SJCRH30 (cell line): ENCODE measurements at places on chromosomes 4 and X. TPM values are rescaled to one million over a fixed set of nuclear protein-coding genes. Genes with fewer than 3 reads are reported as not detected.

PPEF1 gene
- total RNA-seq = 0.51 TPM in 1 of 2 replicates, not detected in the other

DNA sequence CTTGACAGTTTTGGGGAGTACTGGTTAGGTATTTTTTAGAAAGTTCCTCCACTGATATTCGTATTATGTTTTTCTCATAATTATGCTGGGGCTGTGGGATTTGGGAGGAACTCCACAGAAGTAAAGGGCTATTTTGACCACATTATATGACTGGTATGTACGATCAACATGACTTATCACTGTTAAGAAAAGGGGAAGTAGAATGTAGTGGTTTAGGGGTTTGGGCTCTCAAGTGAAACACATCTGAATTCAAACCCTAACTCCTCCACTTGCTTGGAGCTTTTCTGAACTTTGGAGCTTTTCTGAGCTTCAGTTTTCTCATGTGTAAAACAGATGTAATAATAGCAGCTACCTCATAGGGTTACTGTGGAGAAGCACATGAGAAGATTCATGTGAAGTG, 96.4 kb upstream of the C1GALT1C1 start:
- DNase-seq = no peak

DNA sequence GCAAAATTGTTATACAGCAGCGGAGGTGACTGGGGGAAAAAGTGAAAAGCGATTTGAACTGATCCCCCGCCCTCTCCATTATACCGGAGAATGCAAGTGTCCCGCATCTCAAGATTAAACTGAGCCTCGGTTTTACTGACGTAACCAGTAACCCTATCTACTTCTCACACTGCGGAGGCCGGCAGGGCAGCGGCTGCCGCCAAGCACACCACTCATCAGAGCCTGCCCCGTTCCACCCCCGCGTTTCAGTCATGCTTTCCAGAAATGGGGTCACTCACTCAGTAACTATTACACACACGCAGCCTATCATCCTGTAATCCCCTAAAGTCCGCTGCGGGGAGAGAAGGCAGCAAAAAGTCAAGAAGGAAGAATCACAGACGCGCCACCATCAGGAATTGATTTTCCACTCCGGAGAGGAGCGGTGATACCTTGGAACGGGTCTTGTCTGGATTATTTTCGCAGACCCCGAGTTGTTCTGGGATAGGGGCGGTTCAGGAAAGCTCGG, 1.4 kb downstream of the RPS6KA3 start:
- peak; percentile 80 for DNase-seq

GRCh38 chr4:2697995-2698414, 58.1 kb downstream of the TNIP2 start:
- DNase-seq = no peak

DNA sequence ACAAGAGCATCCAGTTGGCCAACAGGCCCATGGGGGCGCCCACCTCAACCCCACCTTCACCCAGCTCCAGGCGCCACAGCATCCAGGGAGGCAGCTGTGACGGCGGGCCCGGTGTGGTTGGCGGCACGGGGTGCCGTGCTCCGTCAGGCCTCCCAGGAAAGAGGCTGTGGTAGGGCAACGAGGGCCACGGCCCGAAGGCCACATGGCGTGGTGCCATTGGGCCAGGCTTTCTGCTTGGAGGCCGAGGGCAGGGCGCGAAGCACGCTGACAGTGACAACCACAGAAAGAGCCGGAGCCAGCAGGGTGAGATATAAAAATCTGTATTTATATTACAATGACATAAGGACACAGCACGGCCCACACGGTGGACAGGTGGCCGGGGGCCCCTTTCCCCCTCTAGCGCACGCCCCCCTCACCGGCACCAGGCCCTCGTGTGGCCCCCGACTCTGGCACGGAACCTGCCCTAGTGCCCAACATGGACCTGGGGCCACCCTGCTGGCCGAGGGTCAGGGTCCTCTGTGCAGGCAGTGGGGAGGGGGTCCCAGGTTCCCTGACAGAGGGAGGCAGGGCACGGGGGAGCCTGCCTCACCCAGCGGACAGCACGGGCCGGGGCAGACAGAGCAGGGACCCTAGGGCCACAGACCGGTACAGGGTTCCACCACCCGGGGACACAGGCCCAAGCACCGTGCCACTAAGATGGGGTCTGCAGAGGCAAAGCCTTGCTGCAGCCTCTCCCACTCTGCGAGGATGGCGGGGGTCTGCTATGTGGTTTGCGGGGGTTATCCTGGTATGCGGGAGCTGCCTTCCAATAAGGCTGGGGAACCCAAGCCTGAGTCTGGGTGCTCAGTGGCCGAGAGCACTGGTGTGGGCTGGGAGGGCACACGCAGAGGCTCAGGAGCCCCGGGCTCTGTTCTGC, 5.5 kb upstream of the HAUS3 start:
- peak; percentile 3 for DNase-seq

FOXP3 gene
- not detected in 2 replicates for total RNA-seq

HELQ gene
- 20.0 and 25.9 TPM in 2 replicates for total RNA-seq

SSX2 gene
- total RNA-seq = not detected in 2 replicates

DNA sequence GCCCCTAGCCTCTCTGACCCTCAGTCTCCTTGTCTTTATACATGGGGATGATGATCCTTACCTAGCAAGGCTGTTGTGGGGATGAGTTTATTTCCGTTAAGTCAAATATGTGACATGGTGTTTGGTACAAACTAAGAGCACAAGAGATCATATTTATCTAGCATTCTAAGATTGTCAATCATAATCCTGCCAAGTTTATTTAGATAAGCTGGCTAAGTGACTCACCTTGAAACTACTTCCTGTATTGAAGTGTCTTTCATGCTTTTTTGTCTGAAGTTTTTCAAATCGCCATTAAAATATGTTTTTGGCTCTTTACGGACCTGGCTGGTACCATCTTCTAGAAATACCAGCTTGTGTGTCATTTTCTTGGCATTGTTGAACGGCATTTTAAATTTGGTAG, 30.7 kb downstream of the MAP7D3 start:
- DNase-seq = no peak

FRMD7 gene
- total RNA-seq = not detected in 2 replicates

GRCh38 chrX:38652934-38653442, 91.6 kb downstream of the TSPAN7 start:
- no peak for DNase-seq

ADGRG4 gene
- total RNA-seq = not detected in 2 replicates

- DNase-seq = no peak
Measured at GRCh38 chrX:83535417-83536196, 27.5 kb downstream of the POU3F4 start.

USP26 gene
- total RNA-seq = not detected in 2 replicates

ZCCHC18 gene
- 1.1 and 1.2 TPM in 2 replicates for total RNA-seq

DNA sequence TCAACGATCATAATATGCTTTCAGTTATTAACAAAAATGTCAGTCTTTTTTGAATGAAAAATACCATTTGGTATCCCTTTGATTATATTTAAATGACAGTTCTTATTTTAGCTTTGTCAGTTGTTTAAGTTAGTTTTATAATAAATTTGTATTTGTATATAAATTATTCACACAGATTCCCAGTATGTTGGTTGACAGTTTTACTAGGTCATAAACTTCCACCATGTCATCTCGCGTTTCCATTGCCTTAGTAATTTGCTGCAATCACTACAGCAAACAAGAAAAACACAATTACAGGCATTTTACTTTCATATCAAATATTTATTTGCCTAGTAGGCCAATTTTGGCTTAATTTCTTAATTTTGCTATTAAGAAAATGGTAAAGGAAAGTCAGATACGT, 109.6 kb upstream of the ANK2 start:
- DNase-seq = no peak

DNA sequence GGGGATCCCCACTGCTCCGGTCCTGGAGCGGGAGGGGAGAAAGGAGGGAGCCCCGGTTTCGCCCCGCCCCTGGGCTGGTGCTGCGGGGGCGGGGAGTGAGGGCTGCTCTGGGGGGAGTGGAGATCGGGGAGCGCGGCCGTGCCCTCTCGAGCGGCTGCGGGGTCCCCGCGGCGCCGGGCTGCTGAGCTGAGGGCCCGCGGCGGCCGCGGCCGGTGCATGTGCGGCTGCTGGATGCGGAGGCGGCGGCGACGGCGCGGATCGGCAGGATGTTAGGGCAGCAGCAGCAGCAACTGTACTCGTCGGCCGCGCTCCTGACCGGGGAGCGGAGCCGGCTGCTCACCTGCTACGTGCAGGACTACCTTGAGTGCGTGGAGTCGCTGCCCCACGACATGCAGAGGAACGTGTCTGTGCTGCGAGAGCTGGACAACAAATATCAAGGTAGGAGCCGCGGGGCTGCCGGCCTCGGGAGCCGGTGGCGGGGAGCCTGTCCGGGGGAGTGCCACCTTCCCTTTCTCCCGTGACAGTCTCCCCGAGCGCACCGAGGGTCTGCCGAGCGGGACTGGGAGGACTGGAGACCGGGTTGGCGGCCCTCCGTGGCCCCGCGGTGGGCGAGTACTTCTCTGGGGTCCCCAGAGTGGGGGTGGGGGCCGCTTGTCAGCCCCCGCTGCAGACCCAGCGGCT, at the start of gene ING2:
TSS of gene ING2 (plus strand) at position 129 of the 681 bp plus-strand sequence. CDS start at position 267, 138 bp downstream.
- DNase-seq = peak; percentile 76

STK32B gene
- 0.10 and 0.20 TPM in 2 replicates for total RNA-seq

DNA sequence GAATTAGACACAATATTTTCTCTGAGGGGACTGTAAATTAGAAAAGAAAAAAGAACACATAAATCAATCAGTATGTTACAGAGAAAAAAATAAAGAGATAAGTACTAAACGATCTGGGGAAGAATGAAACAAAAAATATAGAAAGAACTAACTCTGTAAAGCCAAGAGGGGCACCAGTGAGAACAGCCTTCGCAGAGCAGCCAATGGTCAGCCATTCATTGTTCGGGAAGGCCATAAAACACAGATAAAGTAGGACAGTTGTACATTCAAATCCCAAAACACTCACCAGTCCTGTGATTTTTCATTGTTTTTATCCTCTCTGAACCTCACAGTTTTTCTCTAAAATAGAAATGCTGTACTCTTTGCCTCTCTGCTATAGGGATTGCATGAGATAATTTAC, 127.9 kb downstream of the NEK1 start:
- no peak for DNase-seq

GRCh38 chr4:6855692-6856297, 53.8 kb upstream of the TBC1D14 start:
- no peak for DNase-seq

- no peak for DNase-seq
Measured at GRCh38 chr4:75154994-75155393, 222.1 kb downstream of the PARM1 start.

DNA sequence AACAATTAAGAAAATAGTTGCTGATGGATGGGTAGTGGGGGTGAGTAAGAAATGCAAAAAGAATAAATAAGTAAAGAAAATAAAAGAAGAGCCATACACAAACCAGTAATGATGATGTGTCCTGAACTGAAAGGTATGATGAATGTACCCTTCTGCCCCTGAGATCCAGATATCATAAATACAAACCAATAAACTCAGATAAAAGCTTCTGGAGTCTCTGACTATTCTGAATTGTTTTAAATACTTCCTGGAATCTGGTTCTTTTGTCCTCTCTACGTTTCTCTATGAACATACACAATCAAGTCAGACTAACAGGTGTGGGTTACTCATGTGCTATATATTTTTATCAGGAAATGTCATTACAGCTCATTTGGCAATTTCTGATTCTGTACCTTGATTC, 153.4 kb downstream of the PPP1R2C start:
- DNase-seq = no peak

DNA sequence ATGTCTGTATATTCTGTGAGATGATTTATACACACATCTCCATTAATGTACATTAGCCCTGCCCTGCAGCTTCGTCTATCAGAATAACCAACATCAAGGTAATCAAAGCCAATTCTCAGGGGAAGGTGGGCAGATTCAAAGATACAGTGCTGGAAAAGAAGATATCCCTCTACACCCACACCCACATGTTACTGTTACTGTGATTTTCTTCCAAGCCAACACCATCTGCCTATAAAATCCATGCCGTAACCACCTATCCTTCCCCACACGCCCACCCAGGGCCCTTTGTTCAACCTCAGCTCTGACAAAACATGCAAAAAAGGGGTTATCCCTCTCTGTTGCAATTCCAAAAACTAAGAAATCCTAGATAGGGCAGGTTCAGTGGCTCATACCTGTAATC, 20.0 kb downstream of the OPHN1 start:
- DNase-seq = no peak

GRCh38 chrX:131564553-131565229, 20.8 kb downstream of the OR13H1 start:
- DNase-seq = no peak

- peak; percentile 57 for DNase-seq
Measured at GRCh38 chrX:25084446-25084845, 68.7 kb upstream of the ARX start.

- peak; percentile 82 for DNase-seq
Measured at GRCh38 chr4:99652596-99653436, 4.8 kb downstream of the C4orf54 start.

CXCL11 gene
- total RNA-seq = not detected in 2 replicates

DNA sequence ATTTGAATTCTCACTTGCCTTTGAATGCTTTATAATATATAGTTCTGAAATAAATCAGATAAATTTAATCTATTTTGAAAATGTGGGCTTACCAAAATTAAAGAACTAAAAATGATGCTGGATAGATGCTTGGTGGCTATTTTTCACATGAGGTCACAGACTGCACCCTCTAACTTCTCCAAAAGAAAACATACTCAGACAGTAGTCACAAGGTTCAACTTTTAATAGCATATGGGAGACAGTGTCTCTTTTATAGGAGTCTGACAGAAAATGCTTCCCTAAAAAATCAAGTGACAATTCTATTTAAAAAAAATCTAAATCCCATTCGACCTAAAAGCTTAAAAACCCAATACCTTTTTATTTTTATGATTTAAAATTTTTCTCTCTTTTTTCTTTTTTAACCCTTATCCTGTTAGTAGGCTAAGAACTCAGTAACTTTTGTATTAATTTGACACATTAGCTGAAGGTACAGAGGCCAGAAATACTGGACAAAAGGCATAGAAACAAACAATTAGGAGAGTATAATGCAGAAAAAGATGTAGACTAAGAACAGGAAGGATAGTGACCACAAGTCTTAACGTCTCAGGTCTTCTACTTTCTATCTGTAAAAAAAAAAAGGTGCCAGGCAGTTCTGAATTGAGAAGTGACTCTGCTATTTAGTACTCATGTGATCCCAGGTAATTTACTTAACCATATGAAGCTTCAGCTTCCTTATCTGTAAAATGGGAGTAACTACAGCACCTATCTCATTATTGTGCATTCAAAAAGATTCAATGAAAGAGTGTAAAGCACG, 7.6 kb downstream of the TIGD4 start:
- no peak for DNase-seq

GRCh38 chr4:26051240-26051639, 137.2 kb downstream of the SMIM20 start:
- no peak for DNase-seq

GRCh38 chrX:133999031-133999705, 13.8 kb upstream of the GPC3 start:
- peak; percentile 37 for DNase-seq

TMEM131L gene
- total RNA-seq = 55.0 and 61.3 TPM in 2 replicates

- no peak for DNase-seq
Measured at GRCh38 chr4:95102162-95102790, 344.5 kb downstream of the BMPR1B start.

- DNase-seq = no peak
Measured at GRCh38 chr4:139712882-139713281, 47.3 kb downstream of the MGST2 start.
